H9 (cell line): ENCODE measurements at places on chromosomes 1 and 21. TPM values are rescaled to one million over a fixed set of nuclear protein-coding genes. Genes with fewer than 3 reads are reported as not detected.

KLHDC9 gene
- total RNA-seq: 6.6 and 7.0 TPM in 2 replicates

MX2 gene
- 1.8 and 1.9 TPM in 2 replicates for total RNA-seq

SEMA4A gene
- 11.1 and 11.8 TPM in 2 replicates for total RNA-seq

UCK2 gene
- 74.8 and 77.9 TPM in 2 replicates for total RNA-seq

GNG12 gene
- 14.3 and 14.6 TPM in 2 replicates for total RNA-seq

DNA sequence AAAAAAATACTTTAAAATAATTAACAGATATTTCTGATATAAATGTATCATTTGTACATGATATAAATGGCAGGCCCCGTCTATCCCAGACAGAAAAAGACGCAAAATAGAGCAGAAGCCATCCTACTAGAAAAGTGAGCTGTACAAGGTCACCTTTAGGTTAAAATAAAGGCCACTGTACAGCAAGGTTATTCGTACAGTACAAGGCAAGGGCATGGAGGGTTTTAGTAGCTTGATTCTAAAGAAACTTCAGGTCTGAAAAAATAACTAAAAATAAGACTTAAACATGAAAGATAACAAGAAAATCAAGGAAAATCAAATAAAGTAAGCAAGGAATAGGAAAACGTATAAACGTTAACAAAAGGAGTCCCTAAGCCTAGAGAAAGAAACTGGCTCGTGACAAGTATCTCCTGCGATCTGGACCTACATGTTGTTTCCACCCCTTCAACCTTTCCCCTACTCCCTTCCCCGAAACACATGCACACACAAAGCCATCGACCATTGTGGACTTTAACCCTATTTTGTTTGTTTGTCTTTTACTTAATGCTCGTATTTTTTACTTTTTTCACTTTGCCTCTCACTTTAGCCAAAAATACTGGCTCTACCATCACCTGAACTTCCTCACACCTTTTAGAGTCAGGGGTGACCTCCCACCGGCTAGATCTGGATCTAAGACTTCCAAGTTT is 26.5 kb upstream of the SLC30A10 start:
- H3K27ac ChIP-seq: no peak overlapping the region
- no peaks in the 10 kb centered on the region for H3K36me3 ChIP-seq
- H3K4me3 ChIP-seq: no peak overlapping the region
- no peaks in the 10 kb centered on the region for H3K4me1 ChIP-seq
- no peaks in the 10 kb centered on the region for H3K27me3 ChIP-seq

DNA sequence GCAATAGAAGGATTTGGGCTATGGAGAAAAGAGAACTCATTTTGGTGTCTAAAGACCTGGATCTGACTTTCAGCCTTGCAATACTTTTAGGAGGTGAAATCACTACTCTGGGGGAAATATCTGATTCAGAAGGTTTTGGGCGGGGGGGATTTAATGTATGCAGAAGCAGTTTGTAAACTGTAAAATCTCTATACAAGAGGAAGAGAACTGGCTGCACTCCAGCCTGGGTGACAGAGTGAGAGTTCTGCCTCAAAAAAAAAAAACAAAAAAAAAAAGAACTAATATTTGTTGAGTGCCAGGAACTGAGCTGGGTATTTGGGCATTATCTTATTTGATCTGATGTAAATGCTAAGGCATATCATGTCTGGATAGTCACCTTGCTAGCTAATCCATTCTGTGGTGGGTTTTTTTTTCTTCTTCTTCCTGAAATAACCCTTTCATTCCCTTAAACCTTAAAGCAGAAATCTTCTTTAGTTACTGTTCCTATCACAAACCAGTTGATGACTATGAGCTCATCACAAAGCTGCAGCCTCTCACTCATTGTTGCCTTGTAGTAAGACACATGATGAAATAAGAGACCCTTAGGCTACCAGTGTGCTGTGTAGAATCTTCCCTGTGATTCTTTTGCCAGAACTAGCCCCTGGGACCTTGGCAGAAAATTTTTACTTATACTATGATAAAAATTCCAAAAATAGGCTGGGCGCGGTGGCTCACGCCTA is 35.6 kb upstream of the SLC16A1 start:
- H3K4me1 ChIP-seq: peaks cover 4% of the 10 kb centered on the region; the same call in 1 of the 2 replicates
- DNase-seq: no peak
- no peak overlapping the region for H3K27ac ChIP-seq
- no peak overlapping the region for H3K4me3 ChIP-seq

DNA sequence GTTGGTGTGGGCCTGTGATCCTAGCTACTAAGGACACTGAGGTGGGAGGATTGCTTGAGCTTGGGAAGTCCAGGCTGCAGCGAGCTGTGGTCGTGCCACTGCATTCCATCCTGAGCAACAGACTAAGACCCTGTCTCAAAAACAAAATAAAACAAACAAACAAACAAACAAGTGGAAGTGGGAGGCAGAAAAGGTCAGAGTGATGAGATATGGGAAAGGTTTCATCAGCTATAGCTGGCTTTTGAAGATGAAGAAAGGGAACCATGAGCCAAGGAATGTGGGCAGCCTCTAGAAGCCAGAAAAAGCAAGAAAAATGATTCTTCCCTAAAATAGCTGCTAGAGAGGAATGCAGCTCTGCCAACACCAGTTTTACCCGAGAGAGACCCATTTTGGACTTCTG is 10.6 kb upstream of the NUCKS1 start:
- no peaks in the 10 kb centered on the region for H3K4me1 ChIP-seq
- H3K4me3 ChIP-seq: no peak overlapping the region
- no peak overlapping the region for H3K27ac ChIP-seq

DNA sequence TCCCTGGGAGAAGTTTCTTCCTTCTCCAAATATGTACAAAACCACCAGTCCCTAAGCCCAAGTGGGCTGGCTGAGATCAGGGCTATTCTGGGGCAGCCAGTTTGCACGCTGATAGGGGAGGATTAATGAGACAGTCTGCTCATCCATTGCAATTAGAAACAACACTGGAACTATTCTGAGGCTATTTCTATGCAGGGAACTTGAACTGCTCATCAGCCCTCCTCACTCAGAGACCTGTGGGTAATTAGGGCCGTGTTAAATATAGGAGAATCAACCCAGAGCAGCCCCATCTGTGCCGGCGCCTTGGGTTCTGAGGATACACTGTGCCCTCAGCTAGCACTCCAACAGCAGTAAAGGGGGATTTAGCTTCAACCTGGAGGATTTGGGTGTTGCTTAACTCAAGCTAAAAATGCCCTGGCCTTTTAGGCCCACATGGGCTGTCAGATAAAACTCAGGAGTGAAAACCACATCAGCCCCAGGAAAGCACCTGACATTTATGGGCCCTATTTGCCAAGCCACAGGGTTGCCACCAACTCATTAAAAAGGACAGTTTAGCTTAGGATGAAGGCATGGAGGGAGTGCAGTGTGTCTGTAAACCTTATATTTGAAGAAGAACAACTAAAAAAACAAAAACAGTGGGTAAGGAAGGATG is 53.9 kb downstream of the DUSP10 start:
- no peak for DNase-seq
- no peaks in the 10 kb centered on the region for H3K36me3 ChIP-seq
- H3K4me3 ChIP-seq: no peak overlapping the region
- no peaks in the 10 kb centered on the region for H3K4me1 ChIP-seq
- H3K27ac ChIP-seq: no peak overlapping the region
- no peaks in the 10 kb centered on the region for H3K27me3 ChIP-seq
